ENCODE measurements at places on chromosomes 3 and 15. TPM values are rescaled to one million over a fixed set of nuclear protein-coding genes. Genes with fewer than 3 reads are reported as not detected.

The CPN2 gene
- not detected for polyA plus RNA-seq

The RTP1 gene
- not detected for polyA plus RNA-seq

DNA sequence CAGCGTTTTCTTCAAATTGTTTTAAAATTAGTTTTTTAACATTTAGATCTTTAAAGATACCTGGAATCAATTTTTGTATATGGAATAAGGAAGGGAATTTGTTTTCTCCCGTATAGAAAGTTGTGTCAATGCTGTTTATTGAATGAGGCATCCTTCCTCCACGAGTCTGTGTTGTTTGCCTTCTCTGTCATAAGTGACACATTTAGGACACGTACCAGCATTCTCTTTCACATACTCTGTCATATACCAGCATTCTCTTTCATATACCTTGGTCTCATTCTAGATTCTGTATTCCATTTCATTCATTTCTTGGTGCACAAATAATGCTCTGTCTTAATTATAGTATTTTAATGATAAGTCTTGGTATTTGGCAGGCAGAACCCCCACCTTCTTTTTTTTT is 10.3 kb downstream of the ATP11B start:
- no peak for DNase-seq

GRCh38 chr3:42569593-42570142 is 12.1 kb downstream of the SEC22C start:
- no peak for DNase-seq

- DNase-seq = no peak
These were observed 4.1 kb upstream of the AMOTL2 start for GRCh38 chr3:134378384-134378783.

DNA sequence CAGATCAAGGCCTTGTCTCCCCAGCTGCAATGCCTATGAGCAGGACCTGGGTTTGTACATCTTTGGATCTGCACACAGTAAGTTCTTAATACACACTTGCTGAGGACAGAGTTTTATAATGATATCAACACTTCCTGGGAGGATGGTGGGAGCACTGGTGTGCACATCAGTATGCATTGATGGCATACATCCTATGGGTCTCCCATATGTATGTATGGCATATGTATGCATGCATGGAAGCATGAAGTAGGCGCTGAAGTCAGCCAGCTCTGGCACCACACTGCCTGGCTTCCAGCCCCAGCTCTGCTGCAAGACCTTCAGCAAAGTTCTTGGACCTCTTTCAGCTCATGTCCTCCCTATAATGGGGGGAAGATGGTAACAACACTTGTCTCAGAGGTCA is 68.2 kb downstream of the MYLK start:
- no peak for DNase-seq

- no peak for DNase-seq
These were observed 75.8 kb downstream of the FAIM start for GRCh38 chr3:138684396-138684795.

All from GM23248 (cell line).